ENCODE measurements at places on chromosomes 11 and 22.

GRCh38 chr11:57283231-57283990 lies 41.3 kb downstream of the TNKS1BP1 start:
- no peak for DNase-seq

- no peak for DNase-seq
Measured at GRCh38 chr22:20015971-20016733, 471 bp downstream of the ARVCF start.

DNA sequence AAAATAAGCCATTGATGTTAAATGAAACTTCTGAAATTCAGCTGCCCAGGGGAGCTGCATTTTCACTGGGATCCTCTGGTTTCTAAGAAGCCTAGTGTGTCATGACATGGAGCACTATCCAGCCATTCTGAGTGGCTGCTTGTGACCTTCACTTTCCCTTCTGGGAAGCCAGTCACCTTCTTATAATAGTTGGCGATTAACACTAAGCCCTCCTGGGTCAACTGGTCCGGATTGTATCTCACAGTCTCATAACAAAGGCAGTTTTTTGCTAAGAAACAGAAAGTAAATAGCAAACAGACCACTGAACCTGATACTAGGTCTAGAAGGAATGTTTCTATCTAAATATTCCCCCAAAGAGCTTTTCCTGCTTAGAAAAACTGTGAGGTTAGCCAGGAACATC lies 7.9 kb downstream of the CSRP3 start:
- no peak for DNase-seq

GRCh38 chr11:40683010-40683409 lies 776.4 kb downstream of the LRRC4C start:
- DNase-seq: no peak

- DNase-seq: no peak
Measured at GRCh38 chr11:3154001-3154599, 11.0 kb downstream of the OSBPL5 start.

Data from activated CD4-positive, alpha-beta T cell treated with anti-CD3 and anti-CD28 coated beads, Interleukin-10, Interleukin-2, amounts not matched to agents 100 ng/mL and 50 ng/mL, durations not matched to agents 16 hours and 8 hours (primary cell).